ENCODE measurements at places on chromosomes 16 and 17.

GRCh38 chr16:21628121-21628726 is 24.2 kb downstream of the IGSF6 start:
- no peak for DNase-seq

DNA sequence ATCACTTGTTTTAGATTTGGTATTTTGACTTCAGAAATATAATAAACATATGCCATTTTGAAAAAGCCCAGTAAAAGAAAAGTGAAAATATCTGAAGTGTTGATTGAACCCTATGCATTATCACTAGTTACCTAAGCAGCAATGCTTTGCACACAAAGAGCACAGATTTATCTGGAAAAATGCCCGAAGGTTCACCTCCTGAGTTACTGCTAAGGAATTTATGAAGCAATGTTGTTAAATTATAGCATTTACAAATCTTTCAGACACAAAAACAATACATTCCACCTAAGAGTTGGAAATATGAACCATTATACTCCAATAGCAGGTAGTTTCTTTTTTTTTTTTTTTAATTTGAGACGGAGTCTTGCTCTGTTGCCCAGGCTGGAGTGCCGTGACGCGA is 38.9 kb upstream of the GHDC start:
- DNase-seq = no peak

- no peak for DNase-seq
These were observed 964.4 kb upstream of the GOT2 start for GRCh38 chr16:59698346-59699020.

DNA sequence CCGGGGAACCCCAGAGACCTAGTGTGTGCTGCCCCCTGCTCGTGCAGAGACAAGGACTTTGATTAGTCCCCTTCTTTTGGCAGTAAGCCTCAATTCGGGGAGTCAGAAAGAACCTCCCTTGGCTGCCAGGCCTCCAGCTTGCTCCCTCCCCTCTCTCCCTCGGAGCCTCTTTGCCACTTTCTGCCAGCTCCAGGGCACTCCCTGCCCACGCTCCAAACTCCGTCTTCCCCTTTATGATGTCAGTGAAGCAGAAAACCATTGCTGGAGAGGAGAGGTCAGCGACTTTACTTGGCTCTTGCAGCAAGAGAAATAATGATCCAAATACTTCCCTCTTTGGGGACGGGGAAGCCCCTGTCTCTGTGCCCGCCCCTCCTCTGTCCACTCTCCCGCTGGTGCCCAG is 28.1 kb downstream of the TTYH2 start:
- DNase-seq = peak; percentile 45

DNA sequence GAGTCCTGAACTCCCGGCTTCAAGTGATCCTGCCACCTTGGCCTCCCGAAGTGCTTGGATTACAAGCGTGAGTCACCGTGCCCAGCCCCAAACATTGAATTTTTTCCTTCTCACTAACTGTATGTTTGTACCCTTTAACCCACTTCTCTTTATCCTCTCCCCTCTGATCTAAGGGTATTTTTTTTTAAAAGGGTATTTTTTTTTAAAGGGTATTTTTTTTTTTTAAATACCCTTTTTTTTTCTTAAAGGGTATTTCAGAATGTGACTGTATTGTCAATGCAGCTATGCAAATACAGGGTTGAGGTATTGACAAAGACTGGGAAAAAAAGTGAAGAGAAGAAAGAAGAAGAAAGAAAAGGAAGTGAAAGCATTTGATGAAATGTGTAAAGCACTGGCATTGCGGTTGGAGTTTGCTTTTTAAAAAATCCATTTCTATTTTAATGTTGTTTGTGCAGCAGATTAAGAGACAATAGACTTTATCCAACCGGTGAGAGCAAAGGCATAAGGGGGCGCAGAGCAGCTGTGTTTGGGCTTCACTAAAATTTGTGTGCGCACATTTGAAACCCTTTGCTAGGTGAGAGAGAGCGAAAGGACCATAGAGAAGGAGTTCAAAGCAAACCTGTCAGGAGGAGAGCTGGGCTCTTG is 42.4 kb downstream of the SYT17 start:
- no peak for DNase-seq

GRCh38 chr16:81547194-81547938 is 102.8 kb downstream of the CMIP start:
- no peak for DNase-seq

GRCh38 chr17:7204828-7205461 is 14.7 kb downstream of the DLG4 start:
- DNase-seq = peak; percentile 56

DNA sequence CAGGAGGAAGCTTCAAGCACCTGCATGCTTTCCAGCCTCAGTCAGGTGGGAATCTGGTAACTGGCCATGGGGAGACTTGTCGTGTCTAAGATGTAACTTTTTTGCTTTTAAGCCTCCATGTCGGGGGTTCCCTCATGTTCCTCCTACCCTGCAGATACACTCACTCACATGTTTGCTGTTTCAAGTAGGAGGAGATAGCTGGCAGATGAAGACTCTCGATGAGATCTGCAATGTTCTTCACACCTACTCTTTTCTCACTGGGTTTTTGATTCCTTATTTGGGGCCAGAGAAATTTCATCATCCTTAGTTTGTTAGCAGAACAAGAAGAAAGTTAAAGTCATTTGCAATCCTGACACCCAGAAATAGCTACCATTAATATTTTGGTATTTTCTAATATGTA is 24.7 kb downstream of the UTP4 start:
- DNase-seq = peak; percentile 13
